ENCODE measurements at places on chromosomes 7 and 10. TPM values are rescaled to one million over a fixed set of nuclear protein-coding genes. Genes with fewer than 3 reads are reported as not detected.
A peak's percentile ranks its signal among the peaks of the same experiment; 100 is the strongest.

Gene TUBAL3
- total RNA-seq, result not detected

GRCh38 chr10:92240289-92241157 lies 50.4 kb downstream of the CPEB3 start:
- no peak for DNase-seq
- H3K4me3 ChIP-seq, result peak overlapping the region; percentile 82
- H3K4me1 ChIP-seq, result peaks cover 3% of the 10 kb centered on the region
- no peaks in the 10 kb centered on the region for H3K27me3 ChIP-seq

DNA sequence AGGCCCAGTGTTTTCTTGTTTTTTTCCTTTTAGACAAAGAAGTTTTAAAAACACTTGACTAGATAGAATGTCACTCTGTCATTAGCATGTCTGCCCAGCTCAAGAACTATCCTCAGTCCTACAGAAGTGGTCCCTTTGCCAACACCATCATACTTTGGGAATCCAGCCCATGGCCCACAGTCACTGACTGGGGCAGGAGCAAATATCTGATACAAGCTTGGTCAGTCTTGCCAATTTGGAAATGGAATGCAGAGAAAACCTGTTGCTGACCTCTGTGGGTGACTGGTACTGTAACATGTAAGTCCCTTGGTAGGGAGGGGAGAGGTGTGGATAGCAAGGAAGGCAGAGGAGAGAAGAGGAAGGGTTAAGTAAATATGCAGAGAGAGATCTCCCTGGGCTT lies 47.8 kb downstream of the IPMK start:
- H3K4me3 ChIP-seq, result no peak overlapping the region
- H3K27me3 ChIP-seq, result no peaks in the 10 kb centered on the region
- H3K27ac ChIP-seq, result no peak overlapping the region
- H3K36me3 ChIP-seq, result no peaks in the 10 kb centered on the region
- no peak for DNase-seq

- H3K4me3 ChIP-seq, result no peak overlapping the region
- no peak for DNase-seq
- no peaks in the 10 kb centered on the region for H3K36me3 ChIP-seq
Measured at GRCh38 chr10:10816447-10816846, 201.2 kb upstream of the CELF2 start.

Gene MSS51
- 6.3 TPM for total RNA-seq

DNA sequence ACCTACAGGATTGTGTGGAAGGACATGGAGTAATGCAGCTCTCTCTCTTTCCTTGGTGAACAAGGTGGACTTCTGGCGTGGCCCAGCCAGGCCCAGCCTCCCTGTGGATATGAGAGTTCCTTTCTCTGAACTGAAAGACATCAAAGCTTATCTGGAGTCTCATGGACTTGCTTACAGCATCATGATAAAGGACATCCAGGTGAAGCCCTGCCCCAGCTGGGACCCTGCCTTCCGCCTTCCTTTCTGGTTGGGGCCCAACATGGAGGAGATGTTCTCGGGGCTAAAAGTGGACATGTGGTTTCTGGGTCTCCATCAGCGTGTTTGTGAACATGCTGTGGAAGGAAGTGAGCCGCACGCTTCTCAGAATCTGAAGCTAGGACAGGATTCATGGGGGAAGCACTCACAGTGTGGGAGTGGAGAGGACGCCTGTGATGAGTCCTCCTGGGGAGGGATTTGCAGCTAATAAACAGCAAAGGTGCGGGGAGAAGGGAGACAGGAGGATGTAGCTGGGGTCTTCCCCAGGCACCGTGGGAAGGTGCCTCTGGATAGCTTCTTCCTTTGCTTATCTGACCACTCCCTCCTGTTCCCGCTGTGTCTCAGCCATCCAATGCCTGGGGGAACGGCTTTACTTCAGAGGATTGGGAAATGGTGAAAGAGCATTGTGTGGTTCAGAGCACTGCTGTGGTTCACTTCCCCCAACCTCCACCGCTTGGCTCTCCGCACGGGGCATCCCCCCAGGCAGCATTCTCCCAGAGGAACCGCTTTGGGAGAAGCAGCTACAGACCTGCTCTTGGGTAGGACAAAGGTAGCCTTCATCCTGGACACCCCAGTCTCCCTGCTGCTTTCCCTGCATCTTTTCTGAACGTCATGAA lies 5.5 kb downstream of the CPA5 start:
- H3K4me3 ChIP-seq, result no peak overlapping the region
- no peaks in the 10 kb centered on the region for H3K27me3 ChIP-seq
- H3K4me1 ChIP-seq, result no peaks in the 10 kb centered on the region
- DNase-seq, result no peak

- no peaks in the 10 kb centered on the region for H3K27me3 ChIP-seq
- H3K4me3 ChIP-seq, result no peak overlapping the region
- DNase-seq, result no peak
- H3K36me3 ChIP-seq, result no peaks in the 10 kb centered on the region
- no peak overlapping the region for H3K27ac ChIP-seq
Measured at GRCh38 chr10:117217196-117217761, 20.0 kb downstream of the KCNK18 start.

- H3K4me3 ChIP-seq, result no peak overlapping the region
- H3K36me3 ChIP-seq, result no peaks in the 10 kb centered on the region
Measured at GRCh38 chr7:135206941-135207391, 4.4 kb downstream of the WDR91 start.

GRCh38 chr7:158912406-158912805 lies 56.0 kb downstream of the DYNC2I1 start:
- peaks cover 7% of the 10 kb centered on the region for H3K36me3 ChIP-seq
- no peaks in the 10 kb centered on the region for H3K27me3 ChIP-seq
- no peak for DNase-seq
- H3K27ac ChIP-seq, result no peak overlapping the region
- H3K4me3 ChIP-seq, result no peak overlapping the region

Gene EGR2
- 23.0 TPM for total RNA-seq

- H3K27ac ChIP-seq, result no peak within 1 kb of the TSS
- no peaks in the 10 kb centered on the region for H3K4me1 ChIP-seq
- no peak for DNase-seq
Measured at GRCh38 chr7:150567169-150567568, at the start of gene GIMAP4. GIMAP4 (plus strand) TSS chr7:150567390; CDS start chr7:150569902, 2,512 bp downstream.

GRCh38 chr10:5449227-5449626 lies 36.9 kb downstream of the NET1 start:
- no peaks in the 10 kb centered on the region for H3K27me3 ChIP-seq
- H3K4me1 ChIP-seq, result peaks cover 2% of the 10 kb centered on the region
- H3K4me3 ChIP-seq, result peak overlapping the region; percentile 100
- no peak for DNase-seq

DNA sequence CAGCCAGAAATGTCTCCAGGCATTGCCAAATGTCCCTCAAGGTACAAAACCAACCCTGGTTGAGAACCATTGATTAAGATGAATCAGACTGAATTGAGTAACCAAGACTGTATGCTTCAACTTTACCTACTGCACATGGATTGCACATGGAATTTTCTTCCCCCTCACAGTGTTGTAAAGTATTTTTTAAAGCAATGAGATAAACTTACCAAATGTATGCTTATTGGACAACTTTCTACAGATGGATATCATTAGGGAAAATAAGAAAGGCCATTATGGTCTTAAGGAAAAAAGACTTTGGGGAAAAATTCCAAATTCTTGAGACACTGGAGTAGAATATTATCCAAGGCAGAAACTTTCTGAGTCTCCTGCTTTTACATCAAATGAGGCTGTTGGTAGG lies 20.9 kb upstream of the MTPN start:
- no peaks in the 10 kb centered on the region for H3K36me3 ChIP-seq
- no peak overlapping the region for H3K27ac ChIP-seq
- H3K4me3 ChIP-seq, result no peak overlapping the region
- H3K27me3 ChIP-seq, result no peaks in the 10 kb centered on the region

DNA sequence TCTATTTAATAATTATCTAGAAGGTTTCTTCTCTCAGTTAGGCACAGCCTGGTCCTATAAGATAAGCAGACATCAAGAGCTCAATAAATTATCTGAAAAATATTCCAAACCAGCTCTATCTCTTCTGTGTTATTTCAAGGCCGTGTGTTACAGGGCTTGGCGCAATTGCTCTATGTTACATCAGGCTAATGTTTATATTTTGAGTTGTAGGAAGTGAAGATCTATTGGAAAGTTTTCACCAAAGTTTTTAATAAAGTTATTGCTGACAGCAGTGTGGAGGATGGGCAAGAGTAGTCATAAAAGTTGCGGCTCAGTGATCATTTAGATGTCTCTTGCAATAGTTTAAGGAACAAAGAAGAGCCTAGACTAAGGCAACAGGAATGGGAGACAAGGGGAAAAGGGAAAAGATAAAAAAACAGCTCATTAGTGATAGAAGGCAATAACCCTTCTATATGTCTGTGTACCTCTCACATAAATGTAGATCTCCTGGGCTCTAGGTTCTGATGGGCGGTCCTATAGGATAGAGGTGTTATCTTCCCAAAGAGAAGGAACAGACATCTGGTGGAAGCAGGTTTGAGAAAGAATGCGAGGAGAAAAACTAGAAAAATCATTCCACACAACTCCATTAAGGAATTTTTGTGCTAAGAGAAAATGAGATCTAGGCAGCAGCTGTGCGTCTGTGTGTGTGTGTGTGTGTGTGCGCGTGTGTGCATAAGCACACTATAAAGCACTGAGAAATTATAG lies 5.9 kb upstream of the ANKRD7 start:
- no peaks in the 10 kb centered on the region for H3K36me3 ChIP-seq
- H3K27me3 ChIP-seq, result no peaks in the 10 kb centered on the region
- H3K4me1 ChIP-seq, result no peaks in the 10 kb centered on the region
- no peak overlapping the region for H3K4me3 ChIP-seq

Gene CYP3A7
- not detected for total RNA-seq
